ENCODE measurements at places on chromosomes 16 and 17. TPM values are rescaled to one million over a fixed set of nuclear protein-coding genes. Genes with fewer than 3 reads are reported as not detected.

Gene GUCY2D
- polyA plus RNA-seq: 0.08 TPM

Gene ATP2A3
- polyA plus RNA-seq: 8.2 TPM

Gene ITGA2B
- 13.9 TPM for polyA plus RNA-seq

DNA sequence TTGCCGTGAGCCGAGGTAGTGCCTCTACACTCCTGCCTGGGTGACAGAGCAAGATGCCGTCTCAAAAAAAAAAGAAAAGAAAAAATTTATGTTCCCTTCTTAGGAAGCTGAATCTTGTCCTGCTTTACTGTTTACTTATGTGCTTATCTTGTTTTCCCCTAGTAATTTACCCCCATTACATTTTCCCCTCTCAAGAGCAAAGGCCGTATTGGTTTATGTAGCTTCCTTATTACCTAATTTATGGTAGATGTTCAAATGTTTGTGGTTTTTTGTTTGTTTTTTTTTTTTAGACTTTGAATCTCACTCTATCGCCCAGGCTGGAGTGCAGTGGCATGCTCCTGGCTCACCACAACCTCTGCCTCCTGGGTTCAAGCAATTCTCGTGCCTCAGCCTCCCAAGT is 10.3 kb upstream of the SLC52A1 start:
- no peak for DNase-seq

Gene C17orf67
- polyA plus RNA-seq: 2.7 TPM

GRCh38 chr17:57555636-57556175 is 189.4 kb downstream of the CCDC182 start:
- DNase-seq: no peak

Gene TBX21
- polyA plus RNA-seq: not detected

Gene PDE6G
- polyA plus RNA-seq: 9.0 TPM

DNA sequence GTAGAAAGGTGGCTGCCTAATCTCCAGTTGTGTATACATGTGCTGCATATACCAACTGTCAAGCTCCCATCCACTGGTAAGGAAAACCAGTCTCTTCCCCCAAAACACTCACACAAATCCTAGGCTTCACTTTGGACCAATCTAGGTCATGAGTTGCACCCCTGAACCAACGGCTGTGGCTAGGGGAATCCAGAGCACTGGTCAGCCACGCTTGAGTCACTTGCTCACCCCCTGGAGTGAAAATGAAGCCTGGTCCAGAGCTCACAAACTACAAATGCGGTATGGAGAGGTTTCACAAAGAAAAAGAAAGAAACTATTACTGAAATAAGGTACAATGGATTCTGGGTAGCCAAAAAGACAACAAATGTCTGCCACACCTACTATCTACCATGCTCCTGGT is 66.1 kb upstream of the NLK start:
- DNase-seq: no peak

DNA sequence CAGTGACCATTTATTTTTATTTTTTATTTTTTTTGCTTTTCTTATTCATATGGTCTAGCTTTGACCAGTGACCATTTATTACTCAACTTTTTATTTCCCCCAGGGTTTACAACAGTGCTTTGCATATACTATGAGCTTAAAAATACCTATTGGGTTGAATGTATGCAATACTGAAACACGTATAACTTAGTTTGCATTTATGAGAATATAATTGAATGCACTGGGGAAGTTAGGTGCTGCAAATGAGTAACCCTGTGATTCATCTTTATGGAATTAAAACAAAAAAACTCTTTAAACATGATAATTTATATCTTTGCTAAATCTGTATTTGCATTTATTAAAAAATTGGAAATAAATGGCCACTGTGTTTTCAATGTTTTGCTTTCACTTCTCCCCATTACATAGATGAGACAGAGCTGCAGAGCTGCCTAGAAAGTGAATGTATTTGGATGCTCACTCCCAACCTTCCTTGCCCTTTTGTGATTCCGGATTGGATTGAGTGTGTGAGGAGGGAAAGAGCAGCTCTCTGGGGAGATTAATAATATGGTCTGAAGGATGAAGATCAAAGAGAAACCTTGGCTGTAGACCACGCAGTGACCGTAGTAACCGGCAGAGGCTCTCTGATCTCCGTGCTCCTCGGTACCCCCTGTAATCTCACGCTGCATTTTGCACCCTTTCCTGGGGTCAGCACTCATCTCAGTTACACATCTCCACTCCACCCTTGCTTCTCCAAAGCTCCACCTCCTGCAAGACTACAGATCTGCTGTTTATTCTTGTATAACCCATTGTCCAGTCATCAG is 14.3 kb downstream of the TMEM100 start:
- no peak for DNase-seq

DNA sequence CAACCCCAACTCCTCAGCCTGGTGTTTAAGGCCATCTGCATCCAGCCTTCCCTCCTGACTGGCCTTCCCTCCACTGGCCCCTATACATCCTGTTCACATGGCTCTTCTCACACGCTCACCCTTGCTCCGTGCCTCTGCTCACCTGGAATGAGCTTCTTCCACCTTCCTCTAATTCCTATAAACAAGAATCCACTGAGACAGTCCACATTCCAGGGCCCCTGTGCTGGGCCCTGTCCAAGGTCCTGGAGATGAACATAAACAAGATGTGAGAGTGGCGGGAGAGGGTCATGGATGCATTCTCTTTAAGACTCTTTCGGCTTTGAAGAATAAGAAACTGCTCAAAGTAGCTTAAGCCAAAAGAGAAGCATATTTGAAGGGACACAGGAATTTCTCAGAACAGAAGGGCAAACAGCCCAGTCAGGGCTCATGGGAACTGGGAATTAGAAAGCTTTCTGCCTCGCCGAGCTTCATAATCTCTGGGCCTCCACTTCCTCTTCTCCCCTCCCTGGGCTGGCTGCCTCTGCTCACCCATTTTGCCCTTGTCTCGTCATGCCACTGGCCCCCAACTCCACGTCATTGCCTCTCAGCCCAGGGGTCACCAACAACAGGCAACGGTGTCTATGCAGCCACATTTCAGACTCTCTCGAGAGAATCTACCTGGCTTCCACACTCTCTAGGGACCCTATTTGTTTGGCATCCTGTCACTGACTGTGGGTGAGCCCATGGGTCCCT is 13.5 kb downstream of the SPPL2C start:
- DNase-seq: peak; percentile 80

- no peak for DNase-seq
These were observed 13.7 kb downstream of the KRABD2 start for GRCh38 chr17:8362651-8363332.

GRCh38 chr16:17241264-17241835 is 229.4 kb downstream of the XYLT1 start:
- DNase-seq: no peak

GRCh38 chr17:32486111-32486700 is 587 bp upstream of the CDK5R1 start:
- DNase-seq: peak; percentile 89

GRCh38 chr17:45908460-45908859 is 14.1 kb downstream of the MAPT start:
- peak; percentile 34 for DNase-seq

DNA sequence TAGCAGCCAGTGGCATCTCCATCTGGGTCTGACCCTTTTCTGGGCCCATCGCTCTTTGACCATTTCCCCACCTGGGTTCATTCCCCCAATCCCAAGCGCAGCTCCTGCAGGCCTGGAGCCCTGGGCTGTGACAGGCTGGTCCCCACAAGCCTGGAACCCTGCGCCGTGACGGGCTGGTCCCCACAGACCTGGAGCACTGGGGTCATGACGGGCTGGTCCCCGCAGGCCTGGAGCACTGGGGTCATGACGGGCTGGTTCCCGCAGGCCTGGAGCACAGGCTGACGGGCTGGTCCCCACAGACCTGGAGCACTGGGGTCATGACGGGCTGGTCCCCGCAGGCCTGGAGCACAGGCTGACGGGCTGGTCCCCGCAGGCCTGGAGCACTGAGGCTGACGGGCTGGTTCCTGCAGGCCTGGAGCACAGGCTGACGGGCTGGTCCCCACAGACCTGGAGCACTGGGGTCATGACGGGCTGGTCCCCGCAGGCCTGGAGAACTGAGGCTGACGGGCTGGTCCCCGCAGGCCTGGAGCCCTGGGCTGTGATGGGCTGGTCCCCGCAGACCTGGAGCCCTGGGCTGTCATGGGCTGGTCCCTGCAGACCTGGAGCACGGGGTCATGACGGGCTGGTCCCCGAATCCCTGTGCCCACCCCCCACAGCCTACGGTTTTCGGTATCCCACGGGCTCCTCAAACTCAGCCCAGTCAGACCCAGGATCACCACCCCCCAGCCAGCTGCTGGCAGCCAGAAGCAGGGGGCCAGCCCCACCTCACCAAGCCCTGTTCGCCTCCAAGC is 16.6 kb downstream of the TMC6 start:
- DNase-seq: no peak

DNA sequence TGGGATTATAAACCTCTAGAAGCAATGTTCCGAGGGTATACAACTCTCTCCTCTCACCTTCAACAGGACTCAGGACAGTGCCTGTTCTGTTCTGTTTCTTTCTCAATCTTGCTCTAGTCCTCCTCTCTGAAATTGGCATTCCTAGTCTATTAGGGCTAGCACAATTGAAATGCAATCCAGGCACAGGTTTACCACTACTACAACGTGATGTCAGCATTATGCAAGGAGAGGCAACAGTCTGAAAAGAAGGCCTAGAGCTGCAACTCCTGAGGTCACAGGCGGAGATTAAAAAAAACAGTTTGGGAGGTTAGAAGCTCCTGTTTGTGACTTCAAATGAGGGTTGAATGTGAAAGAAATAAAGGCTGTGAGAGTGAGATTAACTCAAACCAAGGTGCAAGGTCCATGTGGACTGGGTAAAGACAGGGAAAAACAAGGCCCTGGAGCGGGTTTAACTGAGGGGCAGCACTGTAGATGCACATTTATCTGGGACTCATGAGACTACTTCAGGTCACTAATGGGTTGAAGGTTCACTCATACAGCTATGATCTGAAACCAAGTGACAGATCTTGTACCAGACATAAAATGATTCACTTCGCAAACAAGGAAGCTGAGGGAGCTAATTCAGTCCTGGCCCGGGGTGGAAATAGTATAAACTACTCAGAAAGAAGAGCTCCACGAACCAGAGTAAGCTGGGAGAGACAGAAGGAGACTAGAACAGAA is 16.8 kb downstream of the AMFR start:
- DNase-seq: no peak

Gene TMEM238L
- polyA plus RNA-seq: not detected

GRCh38 chr16:86809458-86809955 is 231.2 kb downstream of the FOXL1 start:
- DNase-seq: peak; percentile 23

Gene CMTR2
- 6.0 TPM for polyA plus RNA-seq

Measured in GM23338 (cell line).